ENCODE measurements at places on chromosomes 5 and 9.
A peak's percentile ranks its signal among the peaks of the same experiment; 100 is the strongest.

DNA sequence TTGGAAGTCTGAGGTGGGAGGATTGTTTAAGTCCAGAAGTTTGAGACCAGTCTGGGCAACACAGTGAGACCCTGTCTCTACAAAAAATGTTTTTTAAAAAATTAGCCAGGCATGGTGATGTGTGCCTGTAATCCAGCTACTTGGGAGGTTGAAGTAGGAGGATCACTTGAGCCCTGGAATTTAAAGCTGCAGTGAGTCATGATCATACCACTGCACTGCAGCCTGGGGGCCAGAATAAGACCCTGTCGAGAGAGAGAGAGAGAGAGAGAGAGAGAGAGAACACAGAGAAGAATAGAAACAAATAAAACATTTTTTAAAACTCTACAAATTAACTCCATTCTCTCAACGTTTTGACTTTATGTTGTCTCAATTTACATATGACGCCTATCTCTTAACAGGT is 111.8 kb downstream of the BARX1 start:
- no peak for DNase-seq

GRCh38 chr9:135743021-135743420 is 41.0 kb downstream of the KCNT1 start:
- no peak for DNase-seq

DNA sequence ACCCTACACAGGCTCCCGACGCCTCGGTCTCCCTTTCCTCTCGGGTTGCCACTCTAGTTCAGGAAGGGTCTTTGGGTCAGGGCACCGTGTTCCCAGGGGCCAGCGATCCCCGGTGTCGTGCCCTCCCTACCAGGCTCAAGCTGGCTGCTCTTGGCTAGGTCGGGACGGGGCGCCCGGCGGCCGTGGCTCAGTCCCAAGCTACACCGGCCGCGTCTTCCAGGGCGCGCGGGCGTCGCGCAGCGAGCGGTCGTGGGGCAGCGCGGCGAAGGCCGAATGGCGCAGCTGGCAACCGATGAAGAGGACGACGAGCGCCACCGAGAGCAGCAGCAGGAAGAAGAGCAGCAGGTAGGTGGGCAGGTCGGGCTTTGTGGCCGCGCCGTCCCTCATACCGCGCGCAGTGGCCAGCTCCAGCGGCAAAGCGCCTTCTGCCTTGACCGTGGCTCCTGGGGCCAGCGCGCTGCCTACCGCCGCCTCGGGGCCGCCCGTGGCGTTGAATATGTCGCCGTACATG is 892 bp downstream of the SMIM32 start:
- no peak for DNase-seq

GRCh38 chr9:15873573-15874177 is 320.8 kb downstream of the CCDC171 start:
- DNase-seq: peak; percentile 87

DNA sequence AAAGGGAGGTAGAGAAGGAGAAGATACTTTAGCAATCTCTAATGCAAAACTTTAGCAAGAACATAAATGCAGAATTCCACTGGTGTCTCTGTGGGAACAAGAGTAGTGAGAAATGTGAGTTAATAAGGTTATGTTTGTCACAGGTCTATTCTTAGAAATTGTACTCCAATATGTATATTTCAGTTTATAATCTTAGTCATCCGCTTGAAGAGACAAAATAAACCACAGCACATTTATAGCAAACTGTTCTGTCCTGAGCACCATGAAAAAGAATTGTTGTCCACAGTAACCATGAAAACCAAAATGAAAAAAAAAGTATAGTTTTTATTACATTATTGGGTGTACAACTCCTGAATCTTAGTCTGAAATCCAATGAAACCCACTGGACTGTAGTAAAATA is 93.6 kb upstream of the TSLP start:
- DNase-seq: no peak

DNA sequence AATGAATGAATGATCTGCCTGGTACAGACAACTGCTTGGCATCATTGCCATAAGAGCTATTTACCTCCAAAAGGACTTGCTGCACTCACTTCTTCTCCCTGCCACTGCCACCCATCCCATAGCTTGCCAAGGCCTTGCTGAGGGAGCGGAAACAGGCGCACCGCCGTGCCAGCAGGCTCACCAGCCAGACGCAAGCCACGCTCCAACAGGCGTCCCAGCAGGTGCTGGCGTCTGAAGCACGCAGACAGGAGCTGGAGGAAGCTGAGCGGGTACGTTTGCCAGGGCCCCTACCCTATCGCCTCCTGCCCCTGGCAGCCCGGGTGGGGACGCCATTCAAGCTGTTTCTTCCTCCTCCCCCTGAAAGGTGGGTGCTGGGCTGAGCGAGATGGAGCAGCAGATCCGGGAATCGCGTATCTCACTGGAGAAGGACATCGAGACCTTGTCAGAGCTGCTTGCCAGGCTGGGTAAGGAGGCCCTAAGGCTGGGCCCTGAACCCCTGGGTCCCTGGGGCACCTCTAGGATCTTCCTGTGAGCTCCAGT is 8.9 kb upstream of the AIF1L start:
- DNase-seq: no peak

GRCh38 chr5:117741655-117742206 is 1167.1 kb upstream of the SEMA6A start:
- DNase-seq: no peak

- no peak for DNase-seq
These were observed 56.6 kb downstream of the RGS3 start for GRCh38 chr9:113520109-113520642.

DNA sequence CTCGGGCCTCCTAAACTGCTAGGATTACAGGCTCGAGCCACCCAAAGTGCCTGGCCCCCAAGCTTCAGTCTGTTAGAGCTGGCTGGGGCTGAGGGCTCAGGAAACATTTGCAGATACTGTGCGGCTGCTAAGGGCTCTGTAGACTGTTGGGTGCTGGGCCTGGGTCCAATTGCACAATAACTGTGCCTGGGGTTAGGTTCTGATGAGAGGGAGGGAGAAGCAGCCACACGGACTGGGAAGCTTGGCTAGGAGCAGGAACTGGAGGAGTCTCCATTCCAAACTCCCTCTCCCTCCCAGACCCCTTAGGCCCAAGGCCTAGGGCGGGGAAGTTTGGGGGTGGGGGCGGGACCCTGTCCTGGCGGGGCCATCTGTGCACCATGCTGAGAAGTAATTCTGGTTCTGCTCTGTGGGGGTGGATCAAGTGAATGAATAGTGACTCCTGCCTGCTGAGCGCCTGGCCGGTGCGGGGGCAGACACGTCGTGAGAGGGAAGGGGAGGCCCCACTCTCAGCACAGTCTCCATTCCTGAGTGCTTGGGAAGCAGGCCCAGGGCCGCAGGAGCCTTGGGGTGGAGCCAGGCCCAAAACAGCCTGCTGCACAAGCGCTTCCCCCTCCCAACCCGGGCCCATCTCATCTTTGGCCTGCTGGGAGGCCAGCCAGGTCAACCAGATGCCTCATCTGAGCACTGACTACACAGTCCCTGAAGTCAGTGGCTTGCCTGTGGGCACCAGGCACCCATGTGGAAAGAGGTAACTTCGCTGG is 1.5 kb downstream of the ASS1 start:
- DNase-seq: peak; percentile 98

DNA sequence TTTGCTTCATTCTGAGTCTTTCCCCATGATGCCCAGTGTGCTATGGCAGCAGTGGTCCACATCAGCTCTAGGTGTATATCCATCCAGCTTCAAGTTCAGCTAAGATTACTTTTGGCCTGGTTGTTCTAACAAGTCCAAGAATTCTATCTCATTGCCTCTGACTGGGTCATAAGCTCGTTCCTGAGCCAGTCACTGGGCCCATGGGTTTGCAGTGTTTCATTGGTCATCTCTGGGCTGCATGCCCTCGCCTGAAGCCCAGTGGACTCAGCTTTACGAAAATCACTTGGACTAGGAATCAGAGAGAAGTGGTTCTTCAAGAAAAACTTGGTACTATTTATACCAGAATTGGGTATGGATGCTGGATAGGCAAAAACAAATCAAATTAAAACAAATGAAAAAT is 16.1 kb upstream of the ARHGAP26 start:
- no peak for DNase-seq

- DNase-seq: no peak
These were observed 46.5 kb downstream of the P4HA2 start for GRCh38 chr5:132181011-132181629.

DNA sequence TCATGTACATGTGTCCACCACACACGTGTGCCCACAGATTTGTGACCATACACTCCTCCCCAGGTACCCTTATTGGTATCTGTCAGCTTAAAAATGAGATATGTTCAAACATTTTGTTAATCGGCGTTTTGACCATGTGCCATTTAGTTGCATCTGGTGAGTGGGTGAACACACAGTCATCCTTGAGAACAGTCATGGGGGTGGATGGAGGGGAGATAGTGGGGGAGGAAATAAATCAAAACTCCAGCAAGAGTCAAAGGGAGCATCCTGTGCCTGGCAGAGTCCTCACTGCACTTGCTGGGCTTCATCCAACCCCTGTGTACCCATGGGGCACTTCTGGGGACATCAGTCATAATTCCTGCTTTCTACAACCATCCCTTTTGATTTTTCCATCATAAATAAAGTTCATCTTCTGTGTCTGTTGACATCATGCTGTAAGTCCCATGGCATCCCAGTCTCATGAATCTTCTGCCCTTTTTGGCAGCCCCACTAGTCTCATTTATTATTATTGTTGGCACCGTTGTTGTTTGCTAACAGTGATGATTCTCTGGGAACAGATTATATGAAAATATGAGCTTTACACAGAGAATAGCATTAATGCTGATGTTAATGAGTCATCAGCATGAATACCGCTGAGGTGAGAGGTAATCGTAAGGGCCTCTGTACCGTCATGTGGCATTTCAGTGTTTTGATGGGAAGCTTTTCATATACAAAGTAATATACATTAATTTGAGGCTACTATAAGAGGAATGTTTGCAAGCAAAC is 24.4 kb upstream of the CLK4 start:
- DNase-seq: peak; percentile 95

Data from fibroblast of mammary gland (primary cell).